Thoracic aorta endothelial cell (primary cell): ENCODE measurements at places on chromosomes 5 and 9. TPM values are rescaled to one million over a fixed set of nuclear protein-coding genes. Genes with fewer than 3 reads are reported as not detected.

The LRRC14B gene
- not detected in 2 replicates for total RNA-seq

The RNF180 gene
- total RNA-seq, result 10.6 and 13.1 TPM in 2 replicates

The AHRR gene
- 6.8 and 9.7 TPM in 2 replicates for total RNA-seq

The PRPF4 gene
- total RNA-seq, result 29.9 and 33.3 TPM in 2 replicates

The LCN10 gene
- total RNA-seq, result not detected in 2 replicates

The CDH6 gene
- 0.13 TPM in 1 of 2 replicates, not detected in the other for total RNA-seq

The SAXO1 gene
- under 0.01 TPM in 1 of 2 replicates, not detected in the other for total RNA-seq

The KIF4B gene
- total RNA-seq, result 0.29 and 1.7 TPM in 2 replicates

The OMD gene
- not detected in 2 replicates for total RNA-seq

The WHRN gene
- total RNA-seq, result 0.22 and 0.66 TPM in 2 replicates

The LRRC8A gene
- total RNA-seq, result 118 and 154 TPM in 2 replicates

The SPATA31A3 gene
- not detected in 2 replicates for total RNA-seq

The FAM151B gene
- total RNA-seq, result 2.9 and 3.4 TPM in 2 replicates

The SHC3 gene
- total RNA-seq, result 1.7 and 9.4 TPM in 2 replicates

The GALT gene
- total RNA-seq, result 22.5 and 26.9 TPM in 2 replicates

The HSDL2 gene
- 36.4 and 39.0 TPM in 2 replicates for total RNA-seq

The SLC36A3 gene
- total RNA-seq, result not detected in 2 replicates

The MEF2C gene
- total RNA-seq, result 48.9 and 63.5 TPM in 2 replicates

The CFAP77 gene
- not detected in 2 replicates for total RNA-seq

The C9orf50 gene
- total RNA-seq, result not detected in 2 replicates

The KCNV2 gene
- total RNA-seq, result not detected in 2 replicates

The ZNF300 gene
- total RNA-seq, result 7.4 and 11.4 TPM in 2 replicates
